Fibroblast of skin of abdomen (primary cell): ENCODE measurements at places on chromosomes 2 and 18.

DNA sequence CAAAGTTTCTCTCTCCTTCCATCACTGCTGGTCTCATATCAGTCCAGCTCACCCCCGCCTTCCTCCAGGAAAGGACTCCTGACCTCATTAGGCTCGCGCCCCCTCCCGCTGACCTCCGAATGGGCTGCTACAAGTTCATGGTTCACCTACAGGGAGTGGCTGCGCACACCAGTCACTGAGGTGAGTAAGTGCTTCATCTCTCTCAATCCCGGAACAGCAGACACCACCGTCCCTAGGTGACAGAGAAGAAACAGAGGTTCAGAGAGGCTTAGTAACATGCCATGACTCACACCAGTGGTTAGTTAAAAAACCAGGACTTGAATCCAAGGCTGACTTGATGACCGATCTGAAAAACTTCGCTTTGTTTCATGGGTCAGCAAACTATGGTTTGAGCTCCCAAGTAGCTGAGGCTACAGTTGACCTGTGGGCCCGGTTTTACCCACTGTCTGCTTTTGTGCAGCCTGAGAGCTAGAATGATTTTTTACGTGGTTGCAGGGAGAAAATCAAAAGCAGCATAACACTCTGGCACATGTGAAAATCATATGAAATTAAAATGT, 42.0 kb downstream of the ZFP36L2 start:
- peak; percentile 63 for DNase-seq

GRCh38 chr2:133977405-133977804, 276.5 kb upstream of the MGAT5 start:
- no peak for DNase-seq

DNA sequence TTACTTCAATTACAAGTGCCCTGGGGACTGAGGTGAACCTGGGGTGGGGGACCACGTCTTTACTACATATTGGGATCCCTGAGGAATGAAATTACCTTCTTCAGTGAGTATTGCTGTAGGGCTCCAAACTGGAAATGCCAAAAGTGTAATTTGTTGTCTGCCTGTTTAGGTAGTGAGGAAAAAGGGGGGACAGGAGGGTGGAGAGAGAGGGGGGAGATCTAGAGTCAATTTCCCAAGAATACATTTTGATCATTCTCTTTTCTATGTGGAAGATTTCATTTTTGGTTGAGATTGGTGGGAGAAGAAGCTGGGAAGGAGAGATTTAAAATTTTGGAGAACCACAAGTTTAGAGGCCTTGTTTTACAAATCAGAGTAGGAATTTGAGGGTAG, 101.1 kb downstream of the SPTBN1 start:
- no peak for DNase-seq

DNA sequence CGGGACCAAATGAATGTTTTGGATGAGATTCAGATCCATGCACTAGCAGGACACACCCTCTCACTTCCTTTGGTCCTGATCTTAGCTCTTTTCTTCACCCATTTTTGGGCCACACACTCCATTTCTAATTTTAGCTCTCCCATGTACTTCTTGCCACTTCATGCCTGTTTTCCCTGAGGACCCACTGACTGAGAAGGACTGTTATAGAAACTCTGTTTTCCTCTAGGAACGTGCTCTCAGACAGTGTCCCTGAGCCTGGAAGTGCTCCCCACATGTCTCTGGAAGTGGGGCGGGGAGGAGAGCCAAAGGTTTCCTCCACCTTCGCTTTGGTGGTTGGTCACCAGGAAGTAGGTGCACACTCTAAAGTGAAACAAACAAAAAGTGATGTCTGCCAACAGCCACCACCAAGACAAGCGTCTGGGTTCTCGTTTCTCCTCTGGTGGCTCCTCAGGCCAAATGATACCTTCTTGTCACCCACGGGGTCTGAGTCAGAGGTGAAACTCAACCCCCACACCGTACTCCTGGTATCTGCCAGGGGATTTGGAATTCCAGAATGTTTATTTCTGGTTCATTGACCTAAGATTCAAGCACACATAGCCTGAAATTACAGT, 74.7 kb downstream of the MERTK start:
- DNase-seq = no peak

GRCh38 chr2:86280191-86280667, 57.2 kb downstream of the REEP1 start:
- DNase-seq = peak; percentile 60
